GM23248 (cell line): ENCODE measurements at places on chromosomes 6 and 20. TPM values are rescaled to one million over a fixed set of nuclear protein-coding genes. Genes with fewer than 3 reads are reported as not detected.

OGFR gene
- 42.4 and 52.2 TPM in 2 replicates for total RNA-seq

SYNGAP1 gene
- 2.8 and 3.7 TPM in 2 replicates for total RNA-seq

OR2J3 gene
- not detected in 2 replicates for total RNA-seq

DNAH8 gene
- total RNA-seq, result not detected in 2 replicates

LRFN2 gene
- total RNA-seq, result not detected in 2 replicates

SAPCD1 gene
- 2.5 TPM in 1 of 2 replicates, not detected in the other for total RNA-seq

HLA-DPB1 gene
- total RNA-seq, result 12.5 and 14.9 TPM in 2 replicates

NMBR gene
- total RNA-seq, result not detected in 2 replicates

FABP7 gene
- not detected in 2 replicates for total RNA-seq

FHL5 gene
- total RNA-seq, result not detected in 2 replicates

COL20A1 gene
- total RNA-seq, result not detected in 2 replicates

HLA-DOB gene
- not detected in 2 replicates for total RNA-seq

OR12D3 gene
- total RNA-seq, result not detected in 2 replicates

WDR46 gene
- total RNA-seq, result 64.4 and 81.9 TPM in 2 replicates
